GF-D8 (cell line): ENCODE measurements at places on chromosomes 6 and 20.

GRCh38 chr20:48754292-48754691 lies 73.5 kb downstream of the PREX1 start:
- no peak for DNase-seq

- no peak for DNase-seq
Observed at GRCh38 chr6:47265971-47266370, 43.7 kb downstream of the TNFRSF21 start.

GRCh38 chr6:153162646-153163045 lies 31.6 kb upstream of the RGS17 start:
- no peak for DNase-seq

DNA sequence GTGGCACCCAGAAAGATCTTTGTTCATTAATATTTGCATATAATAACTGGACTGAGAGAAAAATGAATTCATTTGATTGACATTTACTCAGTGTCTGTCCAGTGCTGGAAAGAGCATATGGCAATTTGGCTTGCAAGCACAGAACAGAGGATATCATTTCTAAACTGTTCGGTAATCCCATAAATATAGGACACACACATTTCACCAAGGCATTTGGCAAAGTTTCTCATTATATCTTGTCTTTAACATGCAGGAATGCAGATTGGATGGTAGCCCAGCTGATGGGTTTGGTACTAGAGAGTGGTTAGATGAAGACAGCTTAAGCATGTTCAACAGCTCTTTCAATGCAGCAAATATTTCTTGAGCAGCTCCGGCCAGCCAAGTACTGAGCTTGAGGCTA lies 259.2 kb downstream of the PRKN start:
- no peak for DNase-seq

GRCh38 chr6:167898673-167899311 lies 72.1 kb downstream of the AFDN start:
- DNase-seq = peak; percentile 4

GRCh38 chr6:75203721-75204120 lies 2.1 kb downstream of the COL12A1 start:
- DNase-seq = no peak

DNA sequence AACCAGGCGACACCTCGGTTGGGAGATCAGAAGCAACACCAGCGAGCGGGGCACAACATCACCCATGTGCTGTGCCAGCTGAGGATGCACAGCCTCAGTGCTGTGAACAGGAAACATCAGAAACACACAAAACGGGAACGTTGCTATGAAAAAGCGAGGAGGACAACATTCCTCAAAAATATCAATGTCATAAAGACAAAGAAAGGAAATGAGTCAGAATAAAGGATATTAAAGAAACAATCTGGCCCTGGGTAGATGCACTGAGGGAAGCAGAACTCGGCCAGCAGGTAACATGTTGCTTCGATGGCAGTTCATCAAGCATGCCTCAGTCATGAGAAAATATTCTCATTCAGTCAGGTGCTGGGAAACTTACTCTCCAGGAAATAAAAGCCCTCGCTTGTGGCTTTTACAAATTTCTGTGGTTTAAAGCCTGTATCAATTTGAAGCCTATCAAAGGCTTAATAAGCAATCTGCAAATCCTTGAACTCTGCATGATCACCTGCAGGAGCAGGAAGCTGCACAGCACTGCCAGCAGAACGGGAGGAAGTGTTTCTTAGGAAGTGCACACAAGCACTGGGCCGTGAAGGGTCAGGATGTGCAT lies 77.5 kb downstream of the GINS1 start:
- DNase-seq = no peak
